AML-193 (cell line): ENCODE measurements at places on chromosomes 7 and 10.
A peak's percentile ranks its signal among the peaks of the same experiment; 100 is the strongest.

DNA sequence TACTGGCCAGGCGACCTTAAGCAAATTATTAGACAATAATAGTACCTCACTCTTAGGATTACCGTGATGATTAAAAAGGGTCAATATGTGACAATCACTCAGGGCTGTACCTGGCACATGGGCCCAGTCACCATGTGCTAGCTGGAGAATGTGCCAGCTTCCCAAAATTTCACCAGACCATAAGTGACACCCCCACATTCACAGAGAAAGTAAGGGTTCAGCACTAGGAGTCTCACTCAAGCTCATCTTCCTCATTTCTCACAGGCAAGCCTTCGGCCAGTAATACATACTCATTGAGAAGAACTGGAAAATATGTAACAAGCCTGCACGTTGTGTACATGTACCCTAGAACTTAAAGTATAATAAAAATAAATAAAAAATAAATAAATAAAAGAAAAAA lies 22.4 kb upstream of the C10orf71 start:
- no peak for DNase-seq

GRCh38 chr10:60985951-60986350 lies 42.0 kb upstream of the RHOBTB1 start:
- no peak for DNase-seq

GRCh38 chr7:93622036-93623033 lies 47.8 kb upstream of the CALCR start:
- DNase-seq = no peak

GRCh38 chr7:18216270-18216669 lies 188.6 kb upstream of the PRPS1L1 start:
- DNase-seq = no peak

- no peak for DNase-seq
Observed at GRCh38 chr10:33212061-33212748, 122.3 kb downstream of the NRP1 start.

- DNase-seq = no peak
Observed at GRCh38 chr10:115981081-115981480, 291.9 kb downstream of the GFRA1 start.

- DNase-seq = no peak
Observed at GRCh38 chr7:41617987-41618386, 84.9 kb downstream of the INHBA start.

- DNase-seq = no peak
Observed at GRCh38 chr7:148672041-148672440, 26.7 kb upstream of the CUL1 start.

DNA sequence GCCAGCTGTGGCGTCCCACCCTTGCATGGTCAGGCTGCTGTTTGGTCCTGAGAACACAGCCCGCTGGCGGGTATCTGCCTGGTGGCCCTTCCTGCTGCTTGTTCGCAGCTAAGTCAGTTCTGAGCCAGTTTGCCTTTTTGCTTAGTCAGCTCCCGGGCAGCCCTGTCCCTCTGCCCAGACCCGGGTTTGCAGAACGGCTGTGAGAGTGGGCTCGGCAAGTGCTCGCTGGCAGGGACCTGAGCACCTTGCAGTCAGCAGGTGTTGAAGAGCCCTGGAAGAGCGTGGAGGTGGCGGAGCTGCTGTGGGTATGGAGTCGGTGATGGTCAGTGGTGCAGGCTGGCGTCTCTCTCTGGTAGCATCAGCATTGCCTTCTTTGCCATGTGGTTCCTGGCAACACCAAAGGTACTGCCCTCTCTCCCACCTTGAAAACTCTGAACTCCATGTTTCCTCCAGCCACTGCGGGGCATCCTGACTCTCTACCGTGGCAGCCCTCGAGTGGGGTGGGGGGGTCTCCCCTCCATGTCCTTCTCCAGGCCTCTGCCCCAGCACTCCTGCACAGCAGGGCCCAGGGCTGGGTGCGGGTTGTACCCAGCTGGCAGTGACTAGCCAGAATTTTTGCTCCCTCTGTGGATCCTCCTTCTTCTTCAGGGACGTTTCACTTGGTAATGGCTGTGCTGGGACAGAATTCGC lies 4.6 kb downstream of the INPP5A start:
- peak; percentile 14 for DNase-seq

DNA sequence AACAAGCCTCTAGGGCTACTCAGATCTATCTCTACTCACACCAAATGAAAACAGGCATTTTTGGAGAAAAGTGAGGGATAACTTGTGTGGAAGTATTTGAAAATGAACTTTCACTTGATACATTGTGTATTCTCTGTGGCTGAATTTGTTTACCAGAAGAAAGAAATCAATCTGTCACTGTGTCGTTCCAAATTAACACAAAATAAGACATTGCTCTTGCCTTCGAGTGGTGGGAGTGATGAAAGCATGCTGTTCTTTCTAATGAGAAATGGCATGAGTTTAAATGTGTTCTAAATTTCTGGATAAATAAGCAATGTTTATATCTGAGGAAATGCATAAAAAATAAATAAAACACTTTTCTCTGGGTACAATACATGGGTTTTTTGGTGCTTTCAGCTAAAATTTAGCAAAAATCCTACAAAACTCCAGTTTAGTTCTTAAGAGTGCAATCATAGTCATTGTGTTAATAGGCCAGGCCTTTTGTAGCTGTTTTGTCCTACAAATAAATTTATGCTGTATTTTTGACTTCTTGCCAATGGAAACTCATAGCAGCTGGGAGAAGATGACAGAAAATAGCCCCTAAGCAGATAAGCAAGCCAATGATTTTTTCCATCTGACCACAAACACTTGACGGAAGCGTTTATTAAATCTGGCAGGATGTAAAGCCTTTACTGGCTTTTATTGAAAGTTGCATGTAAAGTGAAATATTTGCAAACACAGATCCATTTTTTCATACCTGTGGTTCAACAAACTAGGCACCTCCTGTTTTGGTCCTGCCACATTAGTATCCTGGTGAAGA lies 1064.1 kb upstream of the GHITM start:
- no peak for DNase-seq

DNA sequence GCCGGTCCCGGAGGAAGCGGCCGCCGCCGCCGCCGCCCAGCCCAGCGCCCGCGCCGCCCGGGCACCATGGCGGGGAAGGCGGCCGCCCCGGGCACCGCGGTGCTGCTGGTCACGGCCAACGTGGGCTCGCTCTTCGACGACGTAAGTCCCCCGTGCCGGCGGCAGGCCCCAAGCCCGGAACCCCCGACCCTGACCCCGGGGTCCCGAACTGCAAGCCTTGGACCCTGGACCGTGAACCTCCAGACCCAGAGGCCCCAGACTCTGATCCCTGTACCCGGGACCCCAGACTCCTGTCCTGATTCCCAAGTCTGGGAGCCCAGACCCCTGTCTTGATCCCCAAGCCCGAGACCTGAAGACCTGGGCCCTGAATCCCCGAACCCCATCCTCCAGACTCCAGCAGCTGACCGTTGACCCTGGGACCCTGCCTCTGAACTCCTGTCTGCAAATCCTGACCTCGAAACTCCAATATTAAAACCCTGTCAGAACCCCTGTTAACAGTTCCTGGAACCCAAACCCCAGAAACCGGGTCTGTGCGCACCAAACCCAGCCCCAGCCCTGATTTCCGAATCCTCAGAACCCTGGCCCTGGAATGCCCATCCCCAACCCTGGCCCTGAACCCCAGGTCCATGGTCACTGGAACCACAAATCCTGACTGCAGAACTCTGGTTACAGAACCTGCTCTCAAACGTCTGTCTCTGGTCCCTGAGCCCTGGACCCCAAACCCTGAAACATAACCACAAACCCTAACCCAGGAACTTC lies 623 bp downstream of the INPP5A start:
- DNase-seq = no peak

DNA sequence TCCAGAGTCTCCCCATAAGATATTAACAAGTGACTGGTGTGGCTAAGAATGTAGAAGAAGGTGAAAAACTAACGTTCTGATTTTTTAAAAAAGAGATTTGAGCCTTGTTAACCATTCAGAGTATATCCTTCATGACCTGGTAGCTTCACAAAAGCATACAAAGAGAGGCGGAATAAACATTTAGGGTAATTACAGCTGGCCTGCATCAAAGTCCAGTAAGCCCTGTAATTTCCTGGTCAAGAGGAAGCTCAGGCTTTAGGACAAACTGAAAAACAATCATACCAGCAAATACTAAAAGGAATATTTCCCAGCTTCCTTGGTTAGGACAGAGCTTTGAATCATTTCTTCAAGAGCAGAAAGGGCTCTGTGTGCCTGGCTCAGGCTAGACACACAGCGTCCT lies 165.2 kb downstream of the COBL start:
- DNase-seq = no peak

- no peak for DNase-seq
Observed at GRCh38 chr10:99522470-99523250, 10.1 kb upstream of the NKX2-3 start.

DNA sequence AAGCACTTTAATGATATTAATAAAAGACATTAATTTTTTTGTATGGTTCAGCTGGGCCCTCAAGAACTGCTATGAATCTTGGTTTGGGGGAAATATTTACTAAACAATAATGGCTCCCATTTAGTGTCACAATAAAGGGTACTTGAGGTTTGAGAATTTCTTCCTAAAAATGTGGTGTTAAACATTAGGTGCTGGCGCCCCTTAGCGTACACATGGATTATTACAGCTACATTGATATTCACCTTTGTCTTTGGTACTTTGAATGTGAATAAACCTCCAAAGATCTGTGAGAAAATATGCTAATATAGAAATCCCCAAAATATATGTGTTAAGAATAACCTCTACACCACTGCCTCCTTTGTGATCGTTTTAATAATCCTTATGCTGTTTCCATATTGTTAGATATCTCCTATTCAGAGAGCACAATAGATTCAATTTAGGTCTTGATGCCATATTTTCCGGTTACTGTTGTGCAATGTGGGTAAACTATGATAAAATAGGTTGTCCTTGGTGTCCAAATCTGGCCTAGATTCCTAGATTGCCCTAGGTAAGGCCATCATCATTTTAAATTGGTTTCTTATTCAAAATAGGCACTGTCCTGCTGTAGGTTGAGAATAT lies 161.8 kb upstream of the CACNA2D1 start:
- DNase-seq = peak; percentile 62

DNA sequence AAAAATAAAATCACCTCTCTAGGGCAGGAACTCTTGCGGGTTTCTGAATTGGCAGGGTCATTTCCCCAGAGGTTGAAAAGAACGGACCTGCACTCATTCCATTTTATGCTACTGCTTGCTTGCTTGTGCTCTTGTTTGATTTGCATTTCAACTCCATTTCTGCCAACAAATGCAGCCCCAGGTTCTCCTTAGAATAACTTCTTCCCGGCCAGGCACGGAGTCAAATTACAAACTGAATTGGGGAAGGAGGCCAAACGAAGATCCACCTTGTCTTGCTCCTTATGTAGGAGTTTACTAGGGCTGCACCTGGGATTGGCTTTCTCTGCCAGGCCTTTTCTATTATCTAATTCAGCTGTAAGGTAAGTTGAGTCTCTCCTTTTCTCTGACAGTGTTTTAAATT lies 79.6 kb downstream of the HGF start:
- DNase-seq = no peak

- no peak for DNase-seq
Observed at GRCh38 chr7:1591876-1592275, 22.0 kb upstream of the PSMG3 start.

DNA sequence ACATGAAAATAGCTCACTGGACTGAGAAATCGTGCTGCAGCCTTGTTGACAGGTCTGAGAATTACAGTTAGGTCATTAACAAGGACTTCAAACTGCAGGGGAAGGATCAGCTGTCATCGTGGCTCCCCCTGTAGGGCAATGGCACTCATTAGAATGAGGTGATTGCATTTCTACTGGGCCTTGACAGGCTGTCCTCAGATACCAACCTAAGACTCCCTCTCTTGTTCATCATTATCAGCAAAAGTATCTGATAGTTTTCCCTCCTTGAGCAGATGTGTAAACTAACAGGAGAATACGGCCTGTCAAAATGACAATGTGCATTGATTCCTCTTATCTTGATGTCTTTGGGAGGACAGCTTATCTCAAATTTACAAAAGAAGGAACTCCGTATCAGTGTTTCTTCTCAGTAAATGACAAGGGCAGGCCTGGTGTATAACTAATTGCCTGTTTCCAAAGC lies 648.5 kb upstream of the LRRN3 start:
- peak; percentile 1 for DNase-seq

GRCh38 chr7:45136106-45137060 lies 21.2 kb upstream of the RAMP3 start:
- peak; percentile 62 for DNase-seq

DNA sequence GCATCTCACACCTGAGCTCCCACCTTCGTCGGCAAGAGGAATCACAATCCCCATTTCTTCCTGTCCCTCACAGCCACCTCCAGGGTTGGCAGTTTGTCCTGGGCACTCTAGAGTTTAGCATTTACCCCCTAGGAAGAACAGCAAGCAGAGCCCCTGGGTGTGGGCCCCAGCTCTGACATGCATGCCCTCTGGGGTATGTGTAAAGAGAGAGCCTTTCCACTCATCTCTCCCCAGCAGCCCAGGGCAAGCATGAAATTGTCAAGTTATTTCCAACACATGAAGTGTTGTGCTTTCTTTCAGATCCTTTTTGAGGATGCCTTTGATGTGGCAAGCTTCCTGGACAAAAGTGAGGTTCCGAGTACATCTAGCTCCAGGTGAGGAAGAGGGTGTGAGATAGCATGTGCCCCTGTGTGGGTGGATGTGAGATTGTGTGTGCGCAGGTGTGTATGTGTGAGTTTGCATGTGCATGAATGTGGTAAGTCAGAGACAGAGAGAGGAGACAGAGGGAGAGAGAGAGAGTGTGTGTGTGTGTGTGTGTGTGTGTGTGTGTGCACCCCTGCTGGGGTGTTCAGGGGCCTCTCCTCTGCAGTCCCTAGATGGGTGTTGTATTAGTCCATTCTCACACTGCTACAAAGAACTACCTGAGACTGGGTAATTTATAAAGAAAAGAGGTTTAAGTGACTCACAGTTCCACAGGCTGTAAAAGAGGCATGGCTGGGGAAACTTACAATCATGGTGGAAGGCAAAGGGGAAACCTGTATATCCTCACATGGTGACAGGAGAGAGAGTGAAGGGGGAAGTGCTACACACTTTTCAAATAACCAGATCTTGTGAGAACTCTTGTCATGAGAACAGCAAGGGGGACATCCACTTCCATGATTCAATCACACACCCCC lies 18.1 kb downstream of the STRA8 start:
- no peak for DNase-seq

GRCh38 chr7:2480070-2480408 lies 3.8 kb upstream of the GRIFIN start:
- no peak for DNase-seq

DNA sequence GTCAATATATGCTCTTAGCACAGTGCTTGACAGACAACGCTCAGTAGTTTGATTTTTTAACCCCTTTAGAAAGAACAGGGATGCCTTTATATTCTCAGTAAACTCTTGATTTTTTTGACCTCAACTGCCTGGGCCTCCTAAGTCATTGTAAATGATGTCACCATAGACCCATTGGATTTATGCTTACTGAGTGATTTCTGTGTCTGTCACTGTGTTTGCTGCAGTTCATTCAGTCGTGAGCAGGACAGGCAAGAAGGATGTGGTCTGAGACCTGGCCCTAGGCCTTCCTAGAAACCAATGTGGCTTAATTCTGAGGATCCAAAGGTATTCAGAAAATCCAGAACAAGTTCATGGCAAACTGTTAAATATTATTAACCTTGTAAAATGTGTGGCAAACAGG lies 868.1 kb downstream of the XPNPEP1 start:
- DNase-seq = no peak
